ENCODE measurements at places on chromosomes 3 and 15. TPM values are rescaled to one million over a fixed set of nuclear protein-coding genes. Genes with fewer than 3 reads are reported as not detected.

The ACP3 gene
- 1.3 TPM for total RNA-seq

The PTX3 gene
- total RNA-seq = 5.4 TPM

The PLCH1 gene
- 10.2 TPM for total RNA-seq

The C3orf20 gene
- 0.06 TPM for total RNA-seq

The EXOSC7 gene
- total RNA-seq = 57.7 TPM

Measured in spinal cord (tissue), 10 donors.